ENCODE measurements at places on chromosomes 1 and 21.

DNA sequence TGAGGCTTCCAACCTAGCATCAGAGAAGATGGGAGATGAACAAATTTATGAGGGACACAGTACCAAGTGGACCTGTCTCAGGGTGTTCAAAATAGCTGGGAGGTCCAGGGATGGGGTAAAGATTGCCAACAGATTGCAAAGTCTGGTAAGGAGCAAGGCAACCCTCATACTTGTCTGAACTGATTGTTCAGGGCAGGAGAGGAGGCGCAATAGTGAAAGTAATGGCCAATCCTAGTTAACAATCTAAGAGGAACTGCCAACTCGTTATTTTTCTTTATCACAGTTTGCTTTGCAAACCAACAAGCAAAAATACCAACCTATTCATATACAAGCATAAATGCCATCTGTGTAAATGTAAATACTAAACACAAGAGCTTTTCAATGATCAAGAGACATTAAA, 78.4 kb upstream of the S1PR1 start:
- no peak for DNase-seq
- no peak overlapping the region for H3K4me3 ChIP-seq
- no peaks in the 10 kb centered on the region for H3K4me1 ChIP-seq
- H3K27me3 ChIP-seq, result no peaks in the 10 kb centered on the region
- H3K36me3 ChIP-seq, result no peaks in the 10 kb centered on the region

DNA sequence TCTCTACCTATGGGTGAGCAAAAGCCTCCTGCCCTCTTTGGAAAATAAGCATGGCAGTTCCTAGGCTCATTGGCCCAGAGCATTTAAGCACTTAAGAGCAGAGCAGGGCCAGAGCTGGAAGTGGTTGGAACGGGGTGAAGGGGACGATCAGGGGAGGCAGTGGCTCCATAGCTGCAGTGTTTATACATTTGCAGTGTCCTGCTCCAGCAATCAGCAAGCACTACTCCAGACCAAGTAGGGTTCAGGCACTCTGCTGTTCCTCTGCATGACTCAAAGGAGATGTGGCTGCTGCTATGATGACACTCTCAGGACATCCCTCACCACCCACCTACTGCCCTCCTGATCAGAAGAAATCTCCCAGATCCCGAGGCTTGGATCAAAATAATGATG, 55.0 kb downstream of the TRABD2B start:
- DNase-seq, result no peak
- no peaks in the 10 kb centered on the region for H3K27me3 ChIP-seq
- no peak overlapping the region for H3K27ac ChIP-seq
- H3K4me1 ChIP-seq, result peaks cover 18% of the 10 kb centered on the region
- H3K36me3 ChIP-seq, result no peaks in the 10 kb centered on the region

DNA sequence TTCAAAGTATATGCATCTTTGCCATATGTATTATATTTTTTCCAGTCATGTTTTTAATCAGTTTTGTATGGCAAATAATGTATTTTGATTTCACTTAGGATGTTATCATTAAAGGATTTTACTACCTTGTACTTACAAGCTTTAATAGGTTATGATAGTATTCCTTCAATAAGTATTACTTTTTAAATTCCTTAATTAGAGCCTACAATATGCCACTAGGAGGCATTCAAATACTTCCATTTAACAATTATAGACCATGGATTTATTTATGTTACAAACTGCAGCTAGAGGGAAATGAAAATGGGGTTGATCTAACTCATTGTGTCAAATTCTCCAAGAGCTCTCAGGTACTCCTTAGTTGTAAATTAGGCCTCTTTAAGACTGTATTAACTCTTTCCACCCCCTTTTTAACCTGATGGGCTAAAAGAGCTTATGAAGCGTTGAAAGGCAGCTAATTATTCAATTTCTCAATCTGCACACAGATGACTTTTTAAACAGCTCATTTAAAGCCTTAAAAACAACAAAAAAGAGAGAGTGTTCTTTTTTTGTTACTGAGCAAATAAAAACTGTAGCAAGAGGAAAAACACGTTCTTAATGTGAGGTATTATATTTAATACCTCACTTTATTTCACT, 156.2 kb downstream of the DENND1B start:
- H3K4me1 ChIP-seq, result no peaks in the 10 kb centered on the region

GRCh38 chr1:166933140-166933539, 42.2 kb downstream of the ILDR2 start:
- DNase-seq, result no peak
- no peaks in the 10 kb centered on the region for H3K36me3 ChIP-seq
- H3K27ac ChIP-seq, result no peak overlapping the region
- no peak overlapping the region for H3K4me3 ChIP-seq

GRCh38 chr1:214854126-214854875, 228.2 kb upstream of the KCNK2 start:
- no peaks in the 10 kb centered on the region for H3K4me1 ChIP-seq
- H3K27me3 ChIP-seq, result no peaks in the 10 kb centered on the region
- no peak for DNase-seq
- H3K4me3 ChIP-seq, result no peak overlapping the region
